Esophagus (tissue), 2 donors: ENCODE measurements at places on chromosomes 11 and 22. TPM values are rescaled to one million over a fixed set of nuclear protein-coding genes. Genes with fewer than 3 reads are reported as not detected.

Gene PATE2
- polyA plus RNA-seq = not detected

Gene TMEM25
- polyA plus RNA-seq = 6.0 TPM

Gene TMPRSS4
- 101 TPM for polyA plus RNA-seq

Gene ARHGAP20
- polyA plus RNA-seq = 0.60 TPM

Gene LRRC74B
- polyA plus RNA-seq = 0.08 TPM

Gene APOL5
- not detected for polyA plus RNA-seq

Gene GNAZ
- 1.6 TPM for polyA plus RNA-seq

Gene NTM
- 0.24 TPM for polyA plus RNA-seq

Gene TBX10
- not detected for polyA plus RNA-seq

Gene MUC6
- polyA plus RNA-seq = 0.26 TPM

Gene POTEH
- polyA plus RNA-seq = not detected

Gene RFPL1
- polyA plus RNA-seq = not detected

Gene CASP4
- 71.6 TPM for polyA plus RNA-seq

Gene RFPL3
- polyA plus RNA-seq = not detected

Gene ST14
- polyA plus RNA-seq = 86.4 TPM

Gene SLC22A6
- not detected for polyA plus RNA-seq

Gene OR6A2
- not detected for polyA plus RNA-seq

Gene MFRP
- polyA plus RNA-seq = not detected

Gene IFT27
- polyA plus RNA-seq = 16.0 TPM

Gene RAD9A
- 17.5 TPM for polyA plus RNA-seq

Gene OR56A3
- polyA plus RNA-seq = not detected

Gene HORMAD2
- not detected for polyA plus RNA-seq
